ENCODE measurements at places on chromosomes 11 and 22. TPM values are rescaled to one million over a fixed set of nuclear protein-coding genes. Genes with fewer than 3 reads are reported as not detected.

OR51B5 gene
- 1.6 TPM for total RNA-seq

TMEM223 gene
- total RNA-seq: 13.8 TPM

GCAT gene
- total RNA-seq: 5.7 TPM

NCAPH2 gene
- total RNA-seq: 33.8 TPM

LSP1 gene
- total RNA-seq: 0.82 TPM

CARD10 gene
- total RNA-seq: 3.4 TPM

SLC25A17 gene
- total RNA-seq: 18.0 TPM

GGTLC2 gene
- total RNA-seq: not detected

FJX1 gene
- total RNA-seq: 17.2 TPM

SLC6A5 gene
- 10.9 TPM for total RNA-seq

MMP1 gene
- total RNA-seq: not detected

ELF5 gene
- total RNA-seq: not detected

SLC37A4 gene
- total RNA-seq: 10.0 TPM

POTEH gene
- total RNA-seq: not detected

OTOG gene
- 0.91 TPM for total RNA-seq

SNX32 gene
- total RNA-seq: 4.9 TPM

RASSF10 gene
- total RNA-seq: 7.2 TPM

SCGB1D2 gene
- total RNA-seq: not detected

SPON1 gene
- 39.1 TPM for total RNA-seq

MPEG1 gene
- total RNA-seq: 2.3 TPM

PDE3B gene
- 29.4 TPM for total RNA-seq

ZNF214 gene
- total RNA-seq: 13.1 TPM

CAVIN3 gene
- 2.7 TPM for total RNA-seq

OR8G1 gene
- total RNA-seq: not detected

CD3G gene
- total RNA-seq: not detected

TREH gene
- total RNA-seq: not detected

CALCA gene
- 3.1 TPM for total RNA-seq

XKR3 gene
- not detected for total RNA-seq

BATF2 gene
- 0.18 TPM for total RNA-seq

ENTHD1 gene
- total RNA-seq: not detected

SHISA8 gene
- 0.27 TPM for total RNA-seq

RAD9A gene
- 19.6 TPM for total RNA-seq

DERL3 gene
- total RNA-seq: 1.3 TPM

DNAJB13 gene
- 0.27 TPM for total RNA-seq

OR8A1 gene
- total RNA-seq: not detected

RIBC2 gene
- 1.9 TPM for total RNA-seq

PNPLA5 gene
- not detected for total RNA-seq

CELSR1 gene
- total RNA-seq: 7.8 TPM

CASP12 gene
- 0.27 TPM for total RNA-seq

CDC45 gene
- 7.4 TPM for total RNA-seq

KCNJ11 gene
- total RNA-seq: 10.9 TPM

FXYD6 gene
- 93.6 TPM for total RNA-seq

CBLIF gene
- not detected for total RNA-seq

CLMP gene
- total RNA-seq: 16.5 TPM

PKP3 gene
- 0.73 TPM for total RNA-seq

C11orf91 gene
- not detected for total RNA-seq

TSGA10IP gene
- total RNA-seq: not detected

DNAJB7 gene
- total RNA-seq: not detected

ZC3H12C gene
- 30.9 TPM for total RNA-seq

Measured in cerebellum (tissue), 4 donors.